Endothelial cell (in vitro differentiated cells): ENCODE measurements at places on chromosomes 3 and 15. TPM values are rescaled to one million over a fixed set of nuclear protein-coding genes. Genes with fewer than 3 reads are reported as not detected.

GRCh38 chr3:26920646-26921478 lies 298.3 kb downstream of the LRRC3B start:
- peaks cover 11% of the 10 kb centered on the region for H3K4me1 ChIP-seq
- no peak overlapping the region for H3K27ac ChIP-seq
- DNase-seq, result no peak
- no peaks in the 10 kb centered on the region for H3K27me3 ChIP-seq
- no peak overlapping the region for H3K4me3 ChIP-seq

GRCh38 chr3:194973366-194974000 lies 287.8 kb downstream of the FAM43A start:
- peaks cover 11% of the 10 kb centered on the region for H3K27me3 ChIP-seq
- H3K36me3 ChIP-seq, result no peaks in the 10 kb centered on the region
- H3K4me1 ChIP-seq, result peaks cover 23% of the 10 kb centered on the region
- no peak overlapping the region for H3K27ac ChIP-seq

- DNase-seq, result peak; percentile 93
- H3K36me3 ChIP-seq, result no peaks in the 10 kb centered on the region
- H3K4me3 ChIP-seq, result peak within 1 kb of the TSS; percentile 98
These were observed at the start of gene ARL8B for GRCh38 chr3:5122030-5122740. Gene ARL8B (plus strand): TSS chr3:5122292. CDS start chr3:5122466, 174 bp downstream.

- no peaks in the 10 kb centered on the region for H3K27me3 ChIP-seq
- peak overlapping the region; percentile 9 for H3K4me3 ChIP-seq
- no peak for DNase-seq
- no peak overlapping the region for H3K27ac ChIP-seq
- H3K36me3 ChIP-seq, result peaks cover 20% of the 10 kb centered on the region
These were observed 8.2 kb downstream of the TMOD2 start for GRCh38 chr15:51759557-51760070.

- no peak for DNase-seq
- peaks cover 4% of the 10 kb centered on the region for H3K36me3 ChIP-seq
- H3K27me3 ChIP-seq, result no peaks in the 10 kb centered on the region
- no peak overlapping the region for H3K27ac ChIP-seq
- no peak overlapping the region for H3K4me3 ChIP-seq
These were observed 12.6 kb upstream of the GOLGA6L7 start for GRCh38 chr15:28861031-28861534.

DNA sequence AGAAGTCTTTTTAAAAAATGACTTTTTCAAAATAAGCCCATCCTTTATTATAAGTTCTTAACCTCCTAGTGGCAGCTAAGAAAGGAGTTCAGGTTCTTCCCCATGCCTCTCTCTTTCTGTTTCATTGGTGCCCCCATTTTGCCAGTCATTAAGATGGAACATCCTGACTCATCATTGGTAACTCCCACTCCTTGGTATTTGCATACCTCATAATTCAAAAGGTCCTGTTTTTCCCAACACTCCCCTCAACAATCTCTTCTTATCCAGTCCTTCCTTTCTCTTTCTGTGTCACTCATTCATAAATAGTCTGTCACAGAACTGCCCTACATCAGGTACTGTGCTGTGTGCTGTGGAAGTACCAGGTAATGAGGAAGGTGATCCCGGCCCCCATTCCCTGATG lies 394.0 kb downstream of the FOXP1 start:
- no peak overlapping the region for H3K4me3 ChIP-seq
- H3K27ac ChIP-seq, result no peak overlapping the region
- no peaks in the 10 kb centered on the region for H3K27me3 ChIP-seq
- no peaks in the 10 kb centered on the region for H3K36me3 ChIP-seq

GRCh38 chr3:23648996-23649395 lies 156.8 kb upstream of the UBE2E1 start:
- peaks cover 28% of the 10 kb centered on the region for H3K4me1 ChIP-seq
- no peak overlapping the region for H3K4me3 ChIP-seq
- no peak overlapping the region for H3K27ac ChIP-seq
- DNase-seq, result no peak
- H3K27me3 ChIP-seq, result peaks cover 3% of the 10 kb centered on the region

DNA sequence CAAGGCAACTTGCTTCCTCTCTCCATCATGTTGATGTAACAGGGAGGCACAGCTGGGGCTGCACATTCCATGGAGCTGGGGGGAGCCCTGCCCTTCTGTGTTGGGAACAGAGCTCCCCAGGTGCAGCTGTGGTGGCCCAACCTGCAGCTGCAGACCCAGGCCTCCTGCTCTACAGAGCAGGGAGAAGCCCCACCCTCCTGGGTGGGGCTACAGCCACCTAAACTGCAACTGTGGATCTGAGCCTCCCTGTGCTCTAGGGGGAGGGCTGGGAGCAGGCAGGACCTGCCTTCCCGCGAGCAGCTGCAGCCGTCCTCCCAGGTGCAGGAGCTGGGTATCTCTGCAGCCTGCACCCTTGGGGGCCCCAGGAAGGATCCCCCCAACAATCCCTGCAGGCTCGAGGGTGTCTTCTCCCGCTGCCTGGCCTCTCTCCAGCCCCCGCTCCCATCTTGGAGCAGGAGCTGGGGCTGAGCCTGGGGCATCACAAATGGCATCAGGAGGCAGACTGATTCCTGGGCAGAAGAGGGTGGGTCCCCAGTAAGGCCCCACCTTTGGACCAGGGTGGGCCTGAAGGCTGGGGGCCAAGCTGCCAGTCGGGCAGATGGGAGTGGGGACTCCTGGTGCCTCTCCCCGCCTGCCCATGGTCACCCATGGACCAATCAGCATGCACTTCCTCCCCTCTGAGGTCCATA lies 7.4 kb downstream of the LRRC58 start:
- no peak overlapping the region for H3K27ac ChIP-seq
- no peaks in the 10 kb centered on the region for H3K27me3 ChIP-seq
- no peak for DNase-seq
- peaks cover 19% of the 10 kb centered on the region for H3K36me3 ChIP-seq
- no peaks in the 10 kb centered on the region for H3K4me1 ChIP-seq
- no peak overlapping the region for H3K4me3 ChIP-seq

GRCh38 chr3:45489730-45490309 lies 101.4 kb downstream of the LARS2 start:
- H3K4me3 ChIP-seq, result no peak overlapping the region
- no peaks in the 10 kb centered on the region for H3K27me3 ChIP-seq
- no peak for DNase-seq
- H3K4me1 ChIP-seq, result no peaks in the 10 kb centered on the region
- H3K36me3 ChIP-seq, result peaks cover 14% of the 10 kb centered on the region

GRCh38 chr15:101391981-101392640 lies 97.1 kb upstream of the SNRPA1 start:
- H3K27ac ChIP-seq, result no peak overlapping the region
- no peaks in the 10 kb centered on the region for H3K36me3 ChIP-seq
- DNase-seq, result no peak
- no peaks in the 10 kb centered on the region for H3K4me1 ChIP-seq

- DNase-seq, result no peak
- no peaks in the 10 kb centered on the region for H3K36me3 ChIP-seq
- no peak overlapping the region for H3K4me3 ChIP-seq
These were observed 140.4 kb downstream of the NFKBIZ start for GRCh38 chr3:101989578-101990200.

GRCh38 chr15:56760186-56760585 lies 26.9 kb upstream of the ZNF280D start:
- H3K4me1 ChIP-seq, result peaks cover 7% of the 10 kb centered on the region
- H3K27me3 ChIP-seq, result peaks cover 3% of the 10 kb centered on the region
- H3K4me3 ChIP-seq, result no peak overlapping the region
- no peak overlapping the region for H3K27ac ChIP-seq
- no peak for DNase-seq
- H3K36me3 ChIP-seq, result no peaks in the 10 kb centered on the region

- H3K27me3 ChIP-seq, result peaks cover 3% of the 10 kb centered on the region
- no peak for DNase-seq
- H3K4me3 ChIP-seq, result no peak overlapping the region
- H3K36me3 ChIP-seq, result no peaks in the 10 kb centered on the region
These were observed 277.9 kb upstream of the SEMA6D start for GRCh38 chr15:47439146-47440111.

DNA sequence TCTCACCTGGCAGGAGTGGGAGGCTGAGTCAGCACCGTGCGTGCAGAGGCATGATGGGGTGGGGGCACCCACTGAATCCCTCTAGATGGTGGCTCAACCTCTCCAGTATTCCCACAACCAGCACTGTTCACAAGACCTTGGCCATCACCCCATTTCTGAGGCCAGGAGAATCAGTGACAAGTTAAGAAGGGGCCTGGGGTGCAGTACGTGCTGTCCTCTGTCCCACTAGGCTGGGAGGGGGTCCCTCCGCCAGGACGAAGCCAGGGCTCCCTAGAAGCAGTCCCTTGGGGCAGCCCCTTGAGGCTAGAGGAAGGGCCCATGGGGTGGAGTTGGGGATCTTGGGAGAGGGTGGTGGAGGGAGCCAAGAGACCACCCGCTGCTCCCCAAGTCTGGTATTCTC lies 4.8 kb downstream of the MYL3 start:
- peaks cover 5% of the 10 kb centered on the region for H3K27me3 ChIP-seq
- no peaks in the 10 kb centered on the region for H3K4me1 ChIP-seq
- H3K36me3 ChIP-seq, result no peaks in the 10 kb centered on the region
- no peak overlapping the region for H3K4me3 ChIP-seq
- DNase-seq, result no peak

DNA sequence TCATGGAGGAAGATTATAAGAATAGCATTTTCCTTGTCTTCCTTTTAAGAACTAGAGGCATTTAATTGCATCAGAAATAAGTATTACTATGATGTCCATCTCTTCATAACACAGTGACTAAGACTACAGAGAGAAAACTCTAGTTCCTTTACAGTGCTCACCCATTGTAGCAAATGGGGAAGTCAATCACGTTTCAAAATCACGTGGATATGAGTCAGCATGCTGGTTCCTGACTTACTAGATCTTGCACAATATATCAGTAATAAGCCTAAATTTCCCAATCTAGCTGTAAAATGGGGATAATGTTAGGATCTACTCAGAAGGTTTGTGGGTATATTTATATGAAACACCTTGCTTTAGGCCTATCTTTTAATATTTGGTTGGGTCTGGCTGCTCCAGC lies 254.8 kb upstream of the EOMES start:
- H3K36me3 ChIP-seq, result no peaks in the 10 kb centered on the region
- H3K4me1 ChIP-seq, result no peaks in the 10 kb centered on the region
- DNase-seq, result no peak
- no peak overlapping the region for H3K4me3 ChIP-seq

GRCh38 chr3:156216216-156216615 lies 95.8 kb downstream of the KCNAB1 start:
- no peak overlapping the region for H3K27ac ChIP-seq
- H3K4me1 ChIP-seq, result peaks cover 7% of the 10 kb centered on the region
- no peak for DNase-seq
- H3K4me3 ChIP-seq, result no peak overlapping the region
- no peaks in the 10 kb centered on the region for H3K36me3 ChIP-seq

DNA sequence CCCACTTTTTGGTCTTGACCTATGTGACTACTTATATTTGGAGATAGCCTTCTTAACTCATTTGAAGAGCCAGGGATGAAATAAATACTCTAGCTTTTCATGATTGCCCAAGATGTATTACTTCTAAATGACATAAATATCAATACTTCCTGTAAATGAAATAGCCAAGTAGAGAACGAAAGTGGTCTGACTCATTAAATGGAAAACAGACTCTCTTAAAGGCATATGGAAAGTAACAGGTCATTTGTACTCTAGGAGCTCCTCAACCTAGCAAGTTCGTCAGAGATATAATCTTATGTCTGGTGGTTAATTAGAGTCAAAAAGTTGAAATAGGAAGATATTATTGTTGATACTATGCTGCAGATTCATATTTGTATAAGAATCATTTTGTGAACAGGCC lies 1105.4 kb downstream of the TUSC7 start:
- H3K4me3 ChIP-seq, result no peak overlapping the region
- H3K27ac ChIP-seq, result no peak overlapping the region
- H3K36me3 ChIP-seq, result no peaks in the 10 kb centered on the region

DNA sequence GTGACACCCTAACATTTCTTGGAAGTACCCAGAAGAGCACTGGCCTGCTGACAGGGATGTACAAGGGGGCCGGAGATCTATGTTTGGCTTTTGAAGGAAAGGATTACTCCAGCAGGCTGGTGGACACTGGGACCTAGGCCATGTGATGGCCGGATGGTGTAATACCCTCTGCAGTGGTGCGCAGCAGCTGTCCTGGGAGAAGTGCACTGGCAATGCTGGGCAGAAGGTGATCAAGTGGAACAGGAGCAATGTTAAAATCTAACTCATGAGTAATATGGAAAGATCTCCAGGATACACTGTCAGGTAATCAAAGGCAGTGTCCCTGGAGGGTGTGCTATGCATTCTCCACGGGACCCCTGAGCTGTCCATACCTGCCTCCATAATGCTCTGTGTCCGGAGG lies 71.2 kb upstream of the POMGNT2 start:
- peaks cover 50% of the 10 kb centered on the region for H3K4me1 ChIP-seq
- no peak overlapping the region for H3K4me3 ChIP-seq
- no peak for DNase-seq
- no peaks in the 10 kb centered on the region for H3K27me3 ChIP-seq

- peaks cover 4% of the 10 kb centered on the region for H3K36me3 ChIP-seq
- no peak for DNase-seq
- H3K27me3 ChIP-seq, result peaks cover 3% of the 10 kb centered on the region
- peaks cover 14% of the 10 kb centered on the region for H3K4me1 ChIP-seq
These were observed 61.9 kb downstream of the FEM1B start for GRCh38 chr15:68339481-68339880.

- no peak overlapping the region for H3K27ac ChIP-seq
- no peak overlapping the region for H3K4me3 ChIP-seq
- no peaks in the 10 kb centered on the region for H3K27me3 ChIP-seq
- no peaks in the 10 kb centered on the region for H3K4me1 ChIP-seq
- no peaks in the 10 kb centered on the region for H3K36me3 ChIP-seq
These were observed 91.4 kb upstream of the POU1F1 start for GRCh38 chr3:87367736-87368135.

- no peak for DNase-seq
- H3K4me1 ChIP-seq, result peaks cover 10% of the 10 kb centered on the region
- peaks cover 5% of the 10 kb centered on the region for H3K27me3 ChIP-seq
- H3K36me3 ChIP-seq, result no peaks in the 10 kb centered on the region
- no peak overlapping the region for H3K27ac ChIP-seq
These were observed 72.3 kb upstream of the BNC1 start for GRCh38 chr15:83356501-83357399.

DNA sequence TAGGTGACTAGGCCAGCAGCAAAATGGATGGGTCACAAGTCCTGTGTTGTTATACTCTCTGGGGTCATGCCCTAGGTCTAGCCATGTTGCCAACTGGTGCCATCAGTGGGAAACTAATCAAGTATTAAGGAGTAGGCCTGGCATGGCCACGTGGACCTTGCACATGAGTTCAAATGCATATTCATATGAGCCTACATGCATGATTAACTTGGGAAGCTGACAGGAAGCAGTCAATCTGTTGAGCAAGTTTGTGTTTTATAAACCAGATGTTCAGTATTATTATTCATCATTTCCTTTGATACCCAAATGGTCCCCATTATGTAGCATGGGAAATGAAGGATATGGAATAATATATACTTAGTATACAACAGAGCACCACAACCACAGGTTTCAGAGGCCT lies 95.0 kb downstream of the LRTM1 start:
- no peak overlapping the region for H3K4me3 ChIP-seq
- H3K27ac ChIP-seq, result no peak overlapping the region
- no peak for DNase-seq
- H3K27me3 ChIP-seq, result peaks cover 4% of the 10 kb centered on the region

Gene FAM174B
- 163 TPM for total RNA-seq

Gene LRRN1
- 2.8 TPM for total RNA-seq

Gene ROPN1
- total RNA-seq, result not detected

Gene GOLGA8Q
- total RNA-seq, result not detected

Gene APBA2
- total RNA-seq, result 33.1 TPM

Gene SNX22
- 0.41 TPM for total RNA-seq

Gene SPTBN5
- 9.4 TPM for total RNA-seq

Gene HACL1
- 17.5 TPM for total RNA-seq
